ENCODE measurements at places on chromosomes 2 and 18.

DNA sequence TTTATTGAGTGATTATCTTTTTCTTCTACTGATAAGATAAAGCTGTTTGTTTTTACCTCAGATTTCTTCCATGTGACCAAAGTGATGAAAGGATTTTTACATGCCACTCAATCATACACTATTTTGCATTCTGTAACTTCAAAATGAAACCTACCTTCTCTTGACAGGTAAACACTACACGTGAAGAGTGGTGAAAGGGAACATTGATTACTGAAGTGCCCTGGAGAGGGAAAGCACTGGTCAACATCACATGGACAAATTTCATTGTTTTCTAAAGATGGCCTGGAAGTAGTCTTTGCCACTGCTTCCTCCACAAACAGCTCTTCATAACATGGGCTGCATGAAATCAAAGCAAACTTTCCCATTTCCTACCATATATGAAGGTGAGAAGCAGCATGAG lies 120.1 kb downstream of the HIBCH start:
- no peak for DNase-seq

DNA sequence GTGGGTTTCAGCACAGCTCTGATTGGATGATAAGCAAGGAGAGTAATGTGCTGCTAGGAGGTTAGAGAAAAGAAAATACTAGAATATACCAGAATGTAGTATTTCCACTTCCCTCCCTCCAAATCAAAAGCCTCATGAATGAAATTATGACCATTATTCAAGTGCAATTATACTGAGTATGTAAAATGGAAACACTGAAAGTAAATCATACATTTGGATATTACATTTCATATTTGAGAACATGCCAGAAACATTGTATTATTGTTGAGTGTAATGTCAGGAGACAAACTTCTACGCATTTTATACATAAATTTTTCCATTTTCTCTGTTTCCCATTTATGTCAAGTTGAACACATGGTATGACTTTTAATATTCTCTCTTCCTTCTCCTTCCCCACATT lies 942 bp upstream of the CETN1 start:
- DNase-seq, result no peak

DNA sequence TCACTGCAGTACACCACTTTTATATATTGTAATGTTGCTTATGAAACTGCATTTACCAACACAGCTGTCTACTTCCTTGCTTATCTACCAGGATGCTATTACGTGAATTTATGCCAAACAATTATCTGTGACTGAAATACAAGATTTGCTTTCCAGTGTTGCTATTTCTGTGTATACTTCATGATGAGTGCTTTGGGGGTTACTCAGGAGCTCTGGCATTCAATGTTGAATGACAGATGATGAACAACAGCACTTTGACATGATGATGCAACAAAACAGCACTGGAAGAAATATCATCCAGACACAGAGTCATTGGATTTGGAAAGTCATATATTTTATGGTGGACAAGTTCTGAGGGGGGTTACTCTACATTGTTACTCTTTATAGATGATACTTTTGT lies 125.8 kb downstream of the NETO1 start:
- no peak for DNase-seq

GRCh38 chr2:160534249-160534648 lies 40.6 kb upstream of the RBMS1 start:
- DNase-seq, result no peak

DNA sequence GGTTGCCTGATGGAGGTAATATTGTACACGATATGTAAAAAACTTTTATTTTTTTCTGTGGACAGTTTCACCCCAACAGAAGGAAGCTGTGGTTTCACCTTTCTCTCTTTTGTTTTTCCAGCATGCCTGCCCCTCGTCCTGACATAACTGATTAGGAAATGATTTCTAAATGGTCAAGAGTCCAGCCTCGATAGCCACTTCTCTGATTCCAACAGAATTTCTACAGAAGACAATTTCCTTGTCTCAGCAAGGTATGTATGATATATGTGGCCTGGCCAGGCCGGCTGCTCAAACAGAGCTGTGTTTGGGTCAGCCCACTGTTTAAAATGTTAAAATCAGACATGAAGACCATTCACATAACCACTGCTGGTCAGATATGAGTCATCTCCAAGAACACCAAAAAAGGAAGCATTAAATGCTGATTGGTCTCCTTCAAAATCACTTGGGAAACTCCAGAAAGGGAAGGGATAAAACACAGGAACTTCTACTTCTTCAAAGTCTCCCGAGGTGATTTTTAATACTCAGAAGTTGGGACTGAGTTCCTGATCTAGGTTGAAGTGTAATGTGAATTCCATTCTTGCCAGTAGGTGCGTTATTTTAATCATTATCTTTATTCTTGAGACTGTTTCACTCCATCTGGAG lies 22.3 kb downstream of the ATP8B1 start:
- no peak for DNase-seq

- no peak for DNase-seq
Measured at GRCh38 chr18:5393779-5394178, 98.3 kb upstream of the ZBTB14 start.

DNA sequence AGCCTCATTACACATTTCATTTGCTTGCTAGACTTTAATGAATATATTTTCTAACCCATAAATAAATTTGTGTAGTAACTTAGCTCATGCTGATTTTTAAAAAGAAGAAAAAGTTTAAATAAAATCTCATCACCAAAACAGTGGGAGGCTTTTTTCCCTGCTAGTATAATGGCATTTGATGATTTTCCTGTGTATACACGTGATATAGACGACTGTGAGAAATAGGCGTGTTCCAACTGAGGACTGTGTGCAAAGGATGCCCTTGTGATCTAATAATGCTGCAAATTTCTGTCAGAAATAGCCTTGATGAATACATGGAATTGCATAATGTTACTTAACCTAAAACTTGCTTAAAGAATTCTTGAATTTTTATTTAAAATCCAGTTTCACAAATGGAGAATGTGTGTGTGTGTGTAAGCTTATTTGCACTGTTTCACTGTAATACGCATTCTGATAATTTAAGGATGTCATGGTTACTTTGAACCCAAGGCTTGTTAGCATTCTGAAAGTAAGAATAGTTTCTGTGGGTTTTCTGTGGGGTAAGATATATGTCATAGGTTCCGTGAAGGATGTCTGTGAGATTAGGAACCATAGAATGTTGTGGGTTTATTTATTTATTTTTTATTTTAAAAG lies 178.0 kb downstream of the DLGAP1 start:
- DNase-seq, result no peak

DNA sequence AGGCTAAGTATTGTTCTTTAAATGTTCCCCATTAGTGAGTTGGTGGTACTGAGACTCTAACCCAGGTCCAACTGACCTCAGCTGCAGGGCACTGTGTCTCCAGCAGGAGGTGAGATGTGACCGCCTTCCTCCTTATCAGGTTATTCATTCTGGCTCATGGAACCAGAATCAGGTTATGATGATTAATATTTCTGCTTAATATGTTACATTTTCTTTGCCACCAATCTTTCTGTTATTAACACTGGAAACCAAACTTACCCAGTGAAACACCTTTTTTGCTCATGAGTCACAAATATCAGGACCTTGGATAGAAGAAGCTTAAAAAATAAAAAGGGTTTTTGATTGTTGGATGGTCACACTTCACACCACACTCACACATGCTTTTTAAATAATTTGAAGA lies 85.4 kb downstream of the DPP4 start:
- DNase-seq, result no peak

- no peak for DNase-seq
Measured at GRCh38 chr2:56813490-56813889, 629.7 kb downstream of the CCDC85A start.

DNA sequence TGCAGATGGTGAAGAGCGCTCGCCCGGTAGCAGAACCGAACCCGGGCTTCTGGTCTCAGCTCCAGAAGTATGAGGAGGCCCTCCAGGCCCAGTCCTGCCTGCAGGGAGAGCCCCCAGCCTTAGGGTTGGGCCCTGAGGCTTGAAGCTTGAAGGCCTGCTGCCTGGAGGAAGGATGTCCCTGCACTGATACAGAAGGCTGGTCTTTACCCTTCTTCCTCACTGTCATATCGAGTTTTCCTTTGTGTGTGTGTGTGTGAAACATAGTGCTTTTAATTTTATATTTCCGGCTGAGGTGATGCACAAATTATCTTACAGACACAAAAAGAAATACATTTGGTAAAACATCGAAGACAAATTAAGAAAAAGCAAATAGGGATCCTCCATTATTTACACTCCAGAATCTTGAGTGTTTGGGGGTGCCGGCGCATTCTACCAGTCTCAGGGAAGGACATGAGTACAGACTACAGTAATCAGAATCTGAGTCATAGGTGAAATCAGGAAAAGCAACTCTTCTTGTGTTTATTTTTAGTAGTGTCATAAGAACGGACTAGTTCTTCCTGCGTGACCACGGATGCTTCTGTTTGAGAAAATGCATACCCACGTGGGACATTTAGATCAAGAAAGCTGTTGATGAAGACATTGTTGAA lies 1.3 kb downstream of the DUSP28 start:
- no peak for DNase-seq

- DNase-seq, result no peak
Measured at GRCh38 chr2:8477552-8478470, 204.0 kb upstream of the ID2 start.

Measured in D341Med (cell line).